ENCODE measurements at places on chromosomes 16 and 17.
A peak's percentile ranks its signal among the peaks of the same experiment; 100 is the strongest.

GRCh38 chr17:40309031-40309948 is at the start of gene RARA:
Gene RARA (plus strand): TSS chr17:40309180. CDS start chr17:40331219, 22,039 bp downstream.
- peak; percentile 35 for DNase-seq

DNA sequence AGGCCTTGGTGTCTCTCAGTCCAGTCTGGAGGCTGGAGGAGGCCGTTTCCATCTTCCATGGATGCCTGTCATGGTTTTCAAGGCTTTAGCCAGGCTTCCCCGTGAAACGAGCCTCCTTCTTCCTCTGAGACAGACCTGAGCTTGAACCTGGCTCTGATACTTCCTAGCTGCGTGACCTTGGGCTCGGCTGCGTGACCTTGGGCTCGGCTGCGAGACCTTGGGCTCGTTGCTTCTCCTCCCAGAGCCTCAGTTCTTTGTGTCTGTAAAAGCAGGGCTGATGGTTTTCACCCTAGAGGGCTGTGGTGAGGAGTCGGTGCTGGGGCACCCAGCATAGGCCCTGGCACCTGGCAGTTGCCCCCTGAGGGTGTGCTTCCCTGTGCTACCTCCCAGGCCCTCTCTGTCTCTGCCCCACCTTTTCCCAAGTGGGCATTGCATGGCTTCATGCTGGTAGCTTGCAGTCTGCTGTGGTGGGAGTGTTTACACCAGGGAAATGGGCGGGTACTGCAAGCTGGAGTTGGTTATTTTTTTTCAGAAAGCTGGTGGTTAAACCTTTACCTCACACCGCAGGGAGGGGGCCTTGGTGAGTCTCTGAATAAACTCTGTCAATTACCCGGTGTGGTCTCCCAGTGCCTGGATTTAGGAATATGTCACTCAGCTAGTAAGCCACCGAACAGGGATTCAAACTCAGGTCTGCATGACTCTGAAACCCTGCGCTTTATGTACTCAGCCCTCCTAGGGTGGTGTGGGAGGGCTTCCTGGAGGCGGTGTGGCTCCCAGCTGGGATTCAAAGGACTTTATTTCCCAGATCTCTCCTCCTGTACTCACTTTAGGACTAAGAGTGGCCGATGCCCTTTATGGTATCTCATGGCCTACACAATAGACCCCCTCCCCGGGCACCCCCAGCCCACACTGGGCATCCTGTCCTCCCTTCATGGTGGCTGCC is 129.0 kb upstream of the CIBAR2 start:
- DNase-seq = no peak

DNA sequence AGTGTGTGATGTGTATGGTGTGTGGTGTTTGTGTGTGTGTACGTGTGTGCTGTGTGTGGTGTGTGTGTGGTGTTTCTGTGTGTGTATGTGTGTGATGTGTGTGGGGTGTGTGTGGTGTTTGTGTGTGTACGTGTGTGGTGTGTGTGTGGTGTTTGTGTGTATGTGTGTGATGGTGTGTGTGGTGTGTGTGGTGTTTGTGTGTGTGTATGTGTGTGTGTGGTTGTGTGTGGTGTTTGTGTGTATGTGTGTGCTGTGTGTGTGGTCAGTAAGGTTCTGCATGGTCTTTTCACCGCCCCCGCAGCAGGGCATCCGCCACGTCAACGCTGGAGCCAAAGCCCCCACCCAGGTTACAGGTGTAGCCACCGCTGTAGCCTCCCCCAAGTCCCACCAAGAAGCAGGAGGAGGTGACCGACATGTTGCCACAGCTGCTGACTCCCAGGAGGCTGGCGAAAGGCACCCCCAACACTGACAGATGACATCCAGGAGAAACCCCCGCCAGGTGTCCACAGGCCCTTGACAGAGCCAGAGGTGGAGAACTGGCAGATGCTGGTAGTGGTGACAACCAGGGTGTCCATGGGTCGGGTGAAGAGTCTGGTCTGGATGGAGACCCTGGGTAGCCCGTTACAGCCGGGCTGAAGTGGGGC is 9.3 kb upstream of the KRT17 start:
- DNase-seq = peak; percentile 32

DNA sequence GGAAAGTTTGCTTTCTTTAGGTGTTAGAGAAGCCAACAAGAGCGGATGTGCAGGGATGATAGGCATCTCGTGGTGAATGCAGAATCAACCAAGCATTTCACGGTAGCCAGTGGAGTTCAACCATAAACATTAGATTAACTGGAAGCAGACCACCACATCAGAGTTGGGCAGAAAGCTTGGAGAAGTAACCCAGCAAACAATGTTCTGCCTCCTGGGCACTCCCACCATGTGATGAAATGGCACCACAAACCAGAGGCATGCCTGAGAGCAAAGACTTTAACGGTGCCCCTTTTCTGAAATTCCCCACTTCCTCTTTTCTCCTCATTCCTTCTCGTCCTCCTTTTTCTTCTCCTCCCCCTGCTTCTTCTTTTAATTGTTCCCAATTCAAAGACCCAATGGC is 193.5 kb upstream of the ANKFN1 start:
- DNase-seq = no peak

- DNase-seq = no peak
These were observed 422.3 kb downstream of the TMEM114 start for GRCh38 chr16:8168016-8168415.

GRCh38 chr17:81922566-81923301 is 4.8 kb upstream of the SIRT7 start:
- no peak for DNase-seq

All from activated naive CD4-positive, alpha-beta T cell treated with anti-CD3 and anti-CD28 coated beads, Interleukin-2, amount 10 ng/mL, durations not matched to agents 7 days and 5 days (primary cell).